ENCODE measurements at places on chromosomes 4 and X. TPM values are rescaled to one million over a fixed set of nuclear protein-coding genes. Genes with fewer than 3 reads are reported as not detected.
A peak's percentile ranks its signal among the peaks of the same experiment; 100 is the strongest.

DNA sequence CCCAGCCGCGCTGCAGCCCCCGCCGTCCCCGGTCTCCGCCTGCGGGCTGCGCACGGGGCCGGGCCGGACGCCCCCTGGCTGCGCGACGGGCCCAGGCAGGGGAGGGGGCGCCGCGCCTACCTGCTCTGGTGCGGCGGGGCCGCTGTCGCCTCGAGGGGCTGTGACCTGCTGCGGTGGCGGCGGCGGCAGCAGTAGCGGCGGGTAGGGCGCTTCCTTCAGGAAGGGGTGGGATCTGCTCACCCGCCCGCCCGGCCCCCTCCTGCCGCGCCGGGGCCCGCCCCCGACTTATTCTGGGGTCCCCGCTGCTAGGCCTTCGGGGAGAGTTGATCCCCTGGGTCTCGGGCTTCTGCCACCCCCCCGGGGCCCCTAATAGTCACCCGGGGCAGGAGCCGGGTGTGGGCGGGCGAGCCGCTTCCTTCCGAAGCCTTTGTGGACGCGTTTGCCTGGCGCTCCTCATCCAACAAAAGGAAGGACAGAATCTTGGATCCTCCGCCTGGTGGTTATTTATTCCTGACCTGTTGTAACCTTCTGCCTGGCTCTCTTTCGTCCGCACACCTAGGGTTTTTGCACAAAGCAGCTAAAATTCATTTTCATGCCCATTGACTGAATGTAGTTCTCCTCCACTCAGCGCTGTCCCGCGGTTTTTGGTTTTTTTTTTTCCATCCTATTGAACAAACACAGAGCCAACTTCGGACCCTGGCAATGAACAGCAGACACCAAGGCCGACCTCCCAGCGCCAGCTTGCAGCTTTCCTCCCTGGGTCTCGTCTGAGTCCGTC is at the start of gene TMEM150C:
TMEM150C (minus strand) TSS at position 203 of the 778 bp plus-strand sequence. CDS start 57,331 bp downstream, outside the sequence.
- peak; percentile 62 for DNase-seq

DNA sequence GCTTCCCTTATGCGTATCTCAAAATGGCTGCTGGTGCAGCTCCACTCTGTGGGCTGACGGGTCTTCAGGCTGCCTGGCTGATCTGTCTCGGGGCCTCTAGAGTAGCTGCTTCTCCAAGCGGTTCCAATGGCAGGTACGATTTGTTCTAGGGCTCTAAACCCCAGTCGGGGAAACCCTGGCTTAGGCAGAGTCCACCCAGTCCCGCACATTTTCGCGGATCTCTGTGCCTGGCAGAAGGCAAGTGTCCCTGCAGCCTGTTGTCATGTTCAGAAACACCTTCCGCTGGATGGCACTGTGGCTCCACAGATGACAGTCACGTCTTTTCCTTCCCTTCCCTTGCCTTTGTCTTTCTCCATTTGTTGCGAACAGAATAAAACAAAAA is 54.4 kb downstream of the NBDY start:
- DNase-seq, result no peak

- no peak for DNase-seq
Measured at GRCh38 chrX:45850775-45851433, 650.2 kb upstream of the DIPK2B start.

- DNase-seq, result no peak
Measured at GRCh38 chr4:17400686-17401085, 111.2 kb downstream of the QDPR start.

- DNase-seq, result no peak
Measured at GRCh38 chr4:134702374-134702773, 500.8 kb upstream of the PABPC4L start.

DNA sequence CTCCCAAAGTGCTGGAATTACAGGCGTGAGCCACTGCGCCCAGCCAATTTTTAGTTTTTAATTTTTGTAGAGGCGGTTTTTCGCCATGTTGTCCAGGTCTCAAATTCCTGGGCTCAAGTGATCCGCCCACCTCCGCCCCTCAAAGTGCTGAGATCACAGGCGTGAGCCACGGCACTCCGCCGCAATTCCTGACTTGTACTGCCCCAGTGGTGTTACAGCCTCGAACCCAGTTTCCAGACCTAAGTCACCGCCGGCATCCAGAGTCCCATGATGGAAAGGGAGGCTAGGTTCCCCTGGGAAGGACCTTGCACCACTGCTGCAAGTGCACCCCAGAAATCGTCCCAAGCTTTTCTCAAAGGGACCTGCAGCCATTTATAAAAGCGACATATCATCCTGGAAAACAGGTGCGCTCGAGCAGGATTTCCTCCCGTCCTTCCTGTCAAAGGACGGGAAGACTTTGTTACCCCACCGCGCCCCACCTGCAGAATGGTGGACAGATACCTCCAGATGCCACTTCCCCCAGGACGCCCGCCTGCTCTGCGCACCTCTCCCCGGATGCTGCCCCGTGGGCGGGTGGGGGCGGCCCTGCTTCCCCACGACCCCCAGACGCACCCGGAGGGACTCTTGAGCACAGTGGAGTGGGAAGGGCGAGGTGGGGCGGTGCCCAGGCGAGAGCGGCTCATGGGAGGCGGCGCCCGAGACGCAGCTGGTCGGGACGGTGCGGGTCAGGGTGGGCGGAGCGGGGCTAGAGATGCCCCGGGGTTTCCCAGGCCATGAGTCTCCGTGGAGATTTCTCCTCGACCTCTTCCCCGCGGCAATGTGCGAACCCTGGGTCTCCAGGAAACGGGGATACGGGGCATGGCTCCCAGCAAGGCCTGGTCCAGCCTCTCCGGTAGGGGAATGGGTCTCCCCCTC is 947 bp upstream of the RPL10 start:
- DNase-seq, result peak; percentile 72

GRCh38 chrX:64202808-64203325 is 2.6 kb downstream of the AMER1 start:
- no peak for DNase-seq

- DNase-seq, result peak; percentile 16
Measured at GRCh38 chrX:119055687-119056086, 17.1 kb upstream of the CT47C1 start.

GRCh38 chr4:81146466-81146865 is 68.6 kb downstream of the PRKG2 start:
- no peak for DNase-seq

GRCh38 chr4:57095245-57095644 is 14.9 kb downstream of the IGFBP7 start:
- no peak for DNase-seq

GRCh38 chr4:22477813-22478182 is 38.1 kb downstream of the ADGRA3 start:
- no peak for DNase-seq

DNA sequence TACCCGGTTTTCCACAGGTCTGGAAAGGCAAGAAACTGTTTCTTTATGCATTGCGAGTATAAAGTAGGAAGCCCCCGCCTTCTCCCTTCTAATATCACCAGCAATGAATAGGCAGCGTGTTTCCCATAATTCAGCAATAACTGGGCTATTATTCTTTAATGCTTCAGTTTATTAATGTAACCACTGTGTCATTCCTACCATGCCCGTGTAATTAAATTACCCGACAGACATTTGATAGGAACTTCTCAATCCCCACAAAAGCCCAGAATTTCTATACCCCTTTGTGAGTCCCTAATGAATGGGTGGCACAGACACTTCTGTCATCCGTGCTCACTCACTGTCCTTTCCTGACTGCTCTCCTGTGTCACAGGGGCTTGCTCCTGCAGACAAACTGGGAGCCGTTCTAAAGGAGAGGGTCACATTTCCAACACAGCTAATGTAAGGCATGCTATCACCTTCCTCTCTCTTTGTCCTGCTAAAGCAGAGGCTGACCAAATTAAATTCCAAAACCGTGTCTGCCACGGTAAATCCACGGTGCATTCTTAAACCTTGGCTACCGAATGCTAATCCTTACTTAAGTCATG is 108.5 kb upstream of the MID1 start:
- no peak for DNase-seq

GRCh38 chrX:127558811-127559210 is 493.4 kb downstream of the ACTRT1 start:
- DNase-seq, result no peak

- DNase-seq, result no peak
Measured at GRCh38 chrX:154074199-154074598, 23.3 kb downstream of the MECP2 start.

GRCh38 chr4:156255230-156256007 is 301.8 kb upstream of the CTSO start:
- DNase-seq, result no peak

DNA sequence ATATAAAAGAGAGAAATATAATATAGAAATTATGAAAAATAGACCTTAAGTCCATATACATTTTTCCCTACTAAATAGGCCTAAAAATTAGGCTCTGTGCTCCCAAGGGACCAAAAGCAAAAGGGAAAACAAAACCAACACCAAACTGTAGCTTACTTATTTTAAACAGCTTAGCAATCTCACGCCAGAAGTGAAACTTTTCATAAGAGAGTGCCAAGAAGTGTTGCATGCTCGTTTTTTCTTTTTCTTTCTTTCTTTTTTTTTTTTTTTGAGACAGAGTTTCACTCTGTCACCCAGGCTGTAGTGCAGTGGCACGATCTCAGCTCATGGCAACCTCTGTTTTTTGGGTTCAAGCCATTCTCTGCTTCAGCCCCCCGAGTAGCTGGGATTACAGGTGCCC is 250.4 kb downstream of the TMA16 start:
- DNase-seq, result no peak

DNA sequence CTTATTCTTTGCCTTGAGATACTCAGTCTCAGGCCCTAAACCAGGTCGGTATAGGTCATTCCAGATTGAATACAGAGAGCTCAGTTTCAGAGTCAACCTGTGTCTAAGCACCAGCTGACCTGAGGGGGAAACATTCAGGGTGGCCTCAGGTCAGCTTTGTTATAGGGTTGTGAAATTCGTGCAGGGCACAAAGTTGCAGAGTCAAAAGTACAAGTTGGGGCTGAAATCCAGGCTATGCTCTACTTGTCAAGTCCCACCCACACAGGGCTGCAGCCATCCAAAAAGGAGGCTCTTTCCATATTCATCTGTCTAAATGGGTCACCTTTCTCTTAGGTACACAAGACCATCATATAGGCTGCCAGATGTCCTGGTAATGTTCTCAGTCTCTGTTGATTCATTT is 89.7 kb downstream of the ITIH6 start:
- no peak for DNase-seq

- DNase-seq, result peak; percentile 41
Measured at GRCh38 chr4:182880387-182881356, 36.5 kb downstream of the DCTD start.

GRCh38 chr4:99816545-99817308 is at the start of gene DAPP1:
TSS of gene DAPP1 (plus strand) at chr4:99816827. CDS start at chr4:99816914, 87 bp downstream.
- DNase-seq, result peak; percentile 13

DNA sequence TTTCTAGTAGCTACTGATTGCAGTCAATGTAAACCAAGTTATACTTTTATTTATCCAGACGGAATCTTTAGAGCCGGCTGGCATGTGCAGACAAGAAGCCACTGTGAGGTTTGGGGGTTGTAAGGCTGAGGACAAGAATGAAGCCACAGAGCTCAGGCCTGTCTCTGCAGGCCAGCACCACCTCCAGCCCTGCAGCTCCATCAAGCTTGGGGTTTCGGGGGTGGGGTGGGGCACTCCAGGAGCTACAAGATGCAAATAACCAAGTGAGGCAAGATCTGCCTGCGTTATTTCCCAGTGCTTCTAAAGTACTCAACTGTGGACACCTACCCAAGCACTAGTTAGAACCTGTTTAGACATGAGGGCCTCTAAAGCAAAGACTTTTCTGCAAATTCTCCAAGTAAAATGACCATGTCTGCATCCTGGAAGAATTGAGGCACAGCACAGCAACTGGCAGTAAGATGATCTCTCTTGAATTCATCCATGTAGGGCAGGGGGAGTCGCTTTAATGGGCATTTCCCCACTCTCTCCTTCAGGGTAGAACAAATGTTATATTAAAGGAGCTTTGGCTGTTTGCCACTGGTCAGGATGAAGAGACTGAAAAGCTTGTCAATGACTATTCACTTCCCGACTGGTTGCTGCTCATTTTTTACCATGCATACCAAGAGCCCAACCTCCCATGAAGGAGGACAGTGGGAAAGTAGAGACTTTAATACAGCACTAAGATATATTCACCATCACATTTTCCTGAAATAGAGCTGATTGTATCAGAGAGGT is 222.5 kb downstream of the MGST2 start:
- DNase-seq, result no peak

- no peak for DNase-seq
Measured at GRCh38 chrX:15619053-15619755, 18.4 kb upstream of the ACE2 start.

GRCh38 chrX:153032397-153033118 is 23.7 kb upstream of the PNMA3 start:
- peak; percentile 79 for DNase-seq

GRCh38 chr4:38044060-38044459 is 83.9 kb downstream of the PTTG2 start:
- no peak for DNase-seq

- DNase-seq, result no peak
Measured at GRCh38 chrX:45385757-45386156, 185.1 kb upstream of the DIPK2B start.

DNA sequence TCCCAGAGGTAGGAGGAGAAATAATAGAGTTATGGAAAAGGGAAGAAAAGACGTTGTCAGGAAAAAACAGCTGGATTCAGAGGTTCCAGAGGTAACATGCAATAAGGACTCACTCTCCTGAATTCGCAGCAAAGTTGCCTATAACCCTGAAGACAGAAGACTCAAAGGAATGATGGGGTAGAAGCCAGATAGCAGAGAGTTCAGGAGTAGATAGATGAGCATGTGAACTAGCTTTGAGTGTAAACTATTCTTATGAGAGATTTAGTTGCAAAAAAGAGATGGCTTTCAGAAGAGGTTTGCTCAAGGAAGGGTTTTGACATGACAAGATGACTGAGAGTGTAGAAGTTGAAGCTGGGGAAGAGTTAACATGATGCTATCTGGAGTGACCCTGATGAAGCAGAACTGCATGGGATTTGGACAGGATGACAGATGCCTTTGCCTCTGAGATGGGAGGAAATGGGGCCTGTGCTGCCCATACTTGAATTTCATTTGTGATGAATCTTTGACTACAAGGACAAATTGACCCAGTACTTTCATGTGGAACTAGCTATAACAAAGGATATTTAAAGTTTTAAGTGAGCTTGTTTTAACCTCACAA is 73.9 kb downstream of the AMELX start:
- no peak for DNase-seq

DNA sequence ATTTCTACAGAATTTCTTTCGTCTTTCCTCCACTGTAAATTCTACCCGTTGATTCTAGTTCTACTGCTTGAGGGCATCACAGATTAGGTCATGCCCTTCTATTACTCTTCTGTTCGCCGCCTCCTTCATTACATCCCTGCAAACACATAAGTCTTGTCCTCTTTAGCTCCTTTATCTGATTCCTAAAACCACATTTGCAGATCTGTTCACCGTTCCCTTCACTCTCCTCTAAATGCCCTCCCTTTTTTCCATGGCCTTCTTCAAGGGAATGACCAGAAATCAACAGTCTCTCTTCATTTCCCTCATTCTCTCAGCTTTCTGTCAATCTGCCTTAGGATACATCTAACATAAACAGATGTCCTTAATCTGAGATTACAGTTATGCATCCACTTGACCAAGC is 43.1 kb downstream of the BTC start:
- no peak for DNase-seq

- no peak for DNase-seq
Measured at GRCh38 chr4:42523066-42523718, 125.9 kb downstream of the SHISA3 start.

GRCh38 chrX:33330798-33331197 is 119.4 kb upstream of the DMD start:
- DNase-seq, result no peak

The GPRIN3 gene
- polyA plus RNA-seq, result 1.7 TPM

The SOX3 gene
- polyA plus RNA-seq, result not detected

The ZCCHC12 gene
- 0.01 TPM for polyA plus RNA-seq

The CLCN4 gene
- 4.4 TPM for polyA plus RNA-seq

The SCD5 gene
- polyA plus RNA-seq, result 3.8 TPM

The HPGD gene
- polyA plus RNA-seq, result 0.66 TPM

The BEND2 gene
- polyA plus RNA-seq, result not detected

The TLR10 gene
- polyA plus RNA-seq, result 0.01 TPM

The PRIMPOL gene
- polyA plus RNA-seq, result 7.2 TPM

The CCDC149 gene
- polyA plus RNA-seq, result 9.5 TPM

The VCX3A gene
- polyA plus RNA-seq, result not detected
